Activated CD8-positive, alpha-beta memory T cell treated with anti-CD3 and anti-CD28 coated beads for 48 hours (primary cell): ENCODE measurements at places on chromosomes 6 and 20.

- no peak for DNase-seq
These were observed 22.1 kb downstream of the BLOC1S5 start for GRCh38 chr6:8041913-8042583.

GRCh38 chr20:17776551-17776950 lies 76.8 kb downstream of the BANF2 start:
- DNase-seq = no peak

DNA sequence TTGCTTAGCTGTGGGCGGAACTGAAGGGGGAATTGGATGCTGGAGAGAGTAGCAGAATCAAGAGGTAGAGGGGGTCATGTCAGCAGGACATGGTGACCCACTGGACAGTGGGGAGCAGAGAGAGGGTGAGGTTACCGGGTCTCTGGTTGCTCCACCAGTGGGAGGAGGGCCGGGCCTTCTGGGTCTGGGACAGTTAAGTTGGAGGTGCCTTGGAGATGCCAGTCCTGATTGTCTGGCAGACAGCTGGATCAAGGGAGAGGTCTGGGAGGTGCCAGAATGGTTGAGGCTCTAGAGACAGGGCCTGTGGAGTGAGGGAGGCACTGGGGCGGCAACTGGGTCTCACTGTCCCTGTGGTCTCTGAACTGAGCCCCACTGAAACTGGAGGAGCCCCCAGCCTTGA lies 24.6 kb downstream of the MANBAL start:
- no peak for DNase-seq

DNA sequence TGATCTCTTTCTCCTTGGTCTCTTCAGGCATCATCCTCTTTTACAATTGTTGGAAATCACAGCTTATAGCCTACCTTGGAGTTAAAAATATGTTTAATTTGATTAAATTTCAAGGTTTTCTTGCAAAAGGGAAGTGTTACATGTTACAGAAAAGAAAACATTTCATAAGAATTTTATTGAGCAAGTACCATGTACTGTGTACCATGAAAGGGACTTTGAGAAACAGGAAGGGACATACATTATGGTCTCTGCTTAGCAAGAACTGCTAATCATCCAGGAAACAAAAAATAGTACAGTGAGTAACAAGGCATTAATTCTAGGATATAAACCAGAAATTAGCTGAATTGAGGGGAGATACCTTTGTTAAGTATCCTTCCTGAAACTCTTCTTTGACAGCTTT lies 145.3 kb upstream of the SPACA1 start:
- no peak for DNase-seq

DNA sequence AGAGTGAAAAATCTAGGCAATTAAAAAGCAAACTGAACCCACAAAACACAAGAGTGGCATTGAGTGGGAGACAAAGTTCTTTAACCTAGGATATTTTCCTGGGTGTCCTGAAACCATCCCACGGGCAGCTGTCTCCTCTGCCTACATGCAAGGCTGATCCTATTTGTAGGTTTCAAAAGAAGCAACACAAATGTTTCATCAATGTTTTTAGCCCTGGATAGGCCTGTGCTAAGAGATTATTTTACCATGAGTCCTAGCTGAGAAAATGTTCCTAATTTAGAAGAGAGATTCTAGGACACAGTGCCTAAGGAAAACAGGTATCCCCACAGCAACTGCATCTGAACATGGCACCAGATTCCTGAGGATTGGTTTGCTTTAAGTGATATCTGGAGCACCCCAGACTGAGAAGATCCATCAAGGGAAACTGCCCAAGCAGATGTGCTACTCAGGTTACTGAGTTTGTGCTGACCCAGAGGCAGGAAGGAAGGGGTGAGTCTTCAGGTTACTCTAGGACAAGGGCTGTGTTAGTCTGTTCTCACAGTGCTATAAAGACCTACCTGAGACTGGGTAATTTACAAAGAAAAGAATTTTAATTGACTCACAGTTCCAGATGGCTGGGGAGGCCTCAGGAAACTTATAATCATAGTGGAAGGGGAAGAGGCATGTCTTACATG lies 111.6 kb upstream of the UST start:
- DNase-seq = no peak

DNA sequence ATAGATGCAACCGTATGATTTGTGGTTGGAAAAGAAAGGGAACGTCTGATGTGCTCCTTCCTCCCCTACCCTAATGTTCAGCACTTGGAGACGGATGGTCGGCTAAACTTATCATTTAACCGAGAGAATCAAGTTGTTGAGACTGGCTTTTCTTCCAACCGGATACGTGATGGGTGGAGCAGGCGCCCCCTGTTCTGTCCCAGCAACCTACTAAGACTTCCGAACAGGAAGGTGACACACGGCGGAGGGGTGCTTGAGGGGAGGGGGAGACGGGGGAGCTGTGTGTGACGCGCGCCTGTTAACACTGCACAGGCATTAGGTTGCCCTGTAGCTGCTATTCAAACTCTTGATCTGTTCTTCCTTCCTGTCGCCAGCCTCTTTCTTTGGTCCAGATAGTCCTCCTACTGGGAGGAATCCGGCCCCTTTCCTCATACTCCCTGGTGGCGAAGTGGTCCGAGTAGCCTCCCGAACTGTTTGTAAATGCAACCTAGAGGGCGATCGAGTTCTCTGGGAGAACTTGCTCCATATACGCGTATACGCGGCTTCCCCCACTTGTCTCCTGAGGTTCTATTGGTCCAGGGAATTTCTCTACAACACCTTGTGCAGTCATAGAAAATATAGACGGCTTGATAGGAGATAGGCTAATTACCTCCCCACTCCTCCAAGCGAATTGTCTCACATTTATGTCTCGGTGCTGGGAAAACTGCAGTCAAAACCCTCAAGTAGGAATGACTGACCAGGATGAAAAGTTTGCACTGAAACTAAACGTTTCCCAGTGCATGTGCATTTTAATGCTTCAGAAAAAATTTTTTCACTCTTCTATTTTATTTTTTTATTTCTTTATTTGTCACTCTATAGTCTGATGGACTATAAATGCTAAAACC lies 126.0 kb upstream of the SLC2A12 start:
- DNase-seq = no peak

GRCh38 chr6:117459204-117459944 lies 23.1 kb upstream of the DCBLD1 start:
- DNase-seq = no peak
